ENCODE measurements at places on chromosomes 6 and 20.

GRCh38 chr20:45036044-45036755 lies 64.7 kb downstream of the KCNS1 start:
- peak; percentile 37 for DNase-seq

GRCh38 chr6:168698923-168699322 lies 257.9 kb downstream of the SMOC2 start:
- DNase-seq: no peak

GRCh38 chr6:149933461-149933860 lies 8.4 kb upstream of the ULBP2 start:
- DNase-seq: no peak

DNA sequence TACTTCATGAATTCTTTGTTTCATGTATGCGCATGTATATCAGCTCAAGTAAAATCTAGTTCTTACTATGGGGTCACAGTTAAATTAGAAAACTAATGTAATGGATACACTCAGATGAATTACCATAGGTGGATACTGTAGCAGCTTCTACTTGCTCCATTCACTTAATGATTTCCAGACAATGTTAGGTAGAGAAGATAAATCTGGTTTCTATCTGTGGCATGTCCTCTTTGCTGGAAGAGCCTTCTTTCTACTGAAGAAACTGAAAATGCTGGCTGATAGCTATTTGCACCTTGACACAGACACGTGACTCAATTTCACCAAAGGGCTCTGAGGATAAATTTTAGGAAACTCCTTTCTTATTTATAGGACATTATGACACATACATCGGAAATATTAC lies 49.5 kb downstream of the BCAS1 start:
- DNase-seq: no peak

- no peak for DNase-seq
Measured at GRCh38 chr20:38253571-38253970, 7.0 kb downstream of the KIAA1755 start.

DNA sequence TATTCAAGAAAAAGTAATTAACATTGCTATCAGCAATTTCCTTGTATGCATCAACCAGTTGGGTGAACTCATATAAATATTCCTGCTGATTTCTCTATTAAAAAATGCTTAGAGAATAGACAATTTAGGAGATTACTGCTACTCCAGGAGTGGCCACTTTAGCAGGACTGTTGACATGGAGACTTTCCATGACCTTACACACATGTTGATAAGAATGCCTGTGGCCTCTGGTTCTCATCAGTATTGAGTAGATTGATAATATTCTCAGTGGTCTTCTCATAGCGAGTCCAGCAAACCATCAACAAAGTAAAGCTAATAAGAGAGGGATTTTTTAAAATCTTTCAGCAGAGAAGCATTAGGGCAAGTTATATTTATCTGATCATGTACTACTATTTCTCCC lies 208.4 kb upstream of the MARCKS start:
- DNase-seq: no peak

- DNase-seq: no peak
Measured at GRCh38 chr6:17491416-17492142, 98.2 kb downstream of the CAP2 start.

- DNase-seq: no peak
Measured at GRCh38 chr20:48800177-48800576, 27.6 kb downstream of the PREX1 start.

- DNase-seq: no peak
Measured at GRCh38 chr6:134621858-134622257, 303.9 kb upstream of the SGK1 start.

DNA sequence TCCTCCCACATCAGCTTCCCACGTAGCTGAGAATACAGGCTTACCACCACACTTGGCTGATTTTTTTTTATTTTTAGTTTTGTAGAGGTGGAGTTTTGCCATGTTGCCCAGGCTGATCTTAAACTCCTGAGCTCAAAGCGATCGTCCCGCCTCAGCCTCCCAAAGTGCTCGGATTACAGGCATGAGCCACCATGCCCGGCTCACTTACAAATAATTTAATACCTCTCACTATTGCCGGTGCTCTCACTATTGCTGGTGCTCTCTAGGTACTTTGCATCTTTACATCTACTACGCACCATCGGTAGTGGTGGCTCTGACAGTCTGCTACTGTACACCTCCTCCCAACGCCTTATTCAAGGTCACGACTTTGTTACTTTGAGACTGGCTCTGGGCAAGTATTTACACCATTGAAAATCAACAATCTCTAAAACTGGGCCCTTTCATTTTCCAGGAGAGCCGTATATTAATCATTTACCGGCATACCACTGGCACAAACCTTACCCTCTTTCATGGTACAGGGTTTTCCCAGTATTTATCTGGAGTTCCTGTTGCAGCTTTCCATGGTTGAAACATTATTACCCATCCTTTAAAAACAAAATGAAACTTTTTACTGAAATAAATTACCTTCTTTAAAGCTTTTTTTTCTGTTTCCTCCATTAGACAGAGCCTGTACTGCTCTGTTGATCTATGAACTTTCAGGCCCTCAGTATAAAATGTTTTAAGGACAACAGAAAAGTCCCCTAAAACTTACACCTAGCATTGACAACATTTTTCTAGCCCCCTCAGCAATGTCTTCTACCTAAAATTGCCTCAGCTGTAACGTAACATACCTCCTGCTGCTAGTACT lies 259.6 kb upstream of the PLCB4 start:
- DNase-seq: no peak

GRCh38 chr6:144922120-144922722 lies 637.1 kb downstream of the UTRN start:
- DNase-seq: no peak

DNA sequence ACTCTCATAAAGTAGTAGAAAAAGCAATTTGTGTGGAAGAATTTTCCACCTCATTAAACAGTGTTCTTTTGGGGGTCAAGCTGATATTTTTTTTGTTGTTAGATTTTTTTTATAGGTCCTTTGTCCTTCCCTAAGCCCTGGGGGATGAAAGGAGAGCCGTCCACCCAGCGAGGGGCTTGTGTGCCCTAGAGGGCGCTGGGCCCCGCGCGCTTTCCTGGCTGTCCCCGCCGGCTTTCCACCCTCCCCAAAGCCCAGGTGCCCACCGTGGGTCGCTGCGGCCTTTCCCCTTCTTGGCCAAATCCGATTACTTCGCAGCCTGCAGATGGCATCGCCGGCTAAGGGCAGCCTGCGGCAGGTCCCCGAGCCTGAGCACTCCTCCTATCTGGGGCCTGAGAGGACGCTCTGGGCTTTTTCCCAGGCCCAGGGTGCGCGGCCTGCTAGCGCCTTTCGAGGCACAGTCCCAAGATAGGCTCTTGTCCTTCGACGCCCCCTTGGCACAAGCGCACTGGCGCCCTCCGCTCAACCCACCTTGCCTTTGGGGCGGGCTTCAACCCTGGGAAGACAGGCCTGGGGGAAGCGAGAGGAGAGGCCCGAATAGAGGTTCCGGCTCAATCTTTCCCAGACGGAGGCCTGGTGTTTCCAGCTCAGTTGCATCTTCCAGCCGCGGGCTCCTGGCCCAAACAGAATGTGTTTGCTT lies 33.6 kb downstream of the TFAP2A start:
- DNase-seq: no peak

DNA sequence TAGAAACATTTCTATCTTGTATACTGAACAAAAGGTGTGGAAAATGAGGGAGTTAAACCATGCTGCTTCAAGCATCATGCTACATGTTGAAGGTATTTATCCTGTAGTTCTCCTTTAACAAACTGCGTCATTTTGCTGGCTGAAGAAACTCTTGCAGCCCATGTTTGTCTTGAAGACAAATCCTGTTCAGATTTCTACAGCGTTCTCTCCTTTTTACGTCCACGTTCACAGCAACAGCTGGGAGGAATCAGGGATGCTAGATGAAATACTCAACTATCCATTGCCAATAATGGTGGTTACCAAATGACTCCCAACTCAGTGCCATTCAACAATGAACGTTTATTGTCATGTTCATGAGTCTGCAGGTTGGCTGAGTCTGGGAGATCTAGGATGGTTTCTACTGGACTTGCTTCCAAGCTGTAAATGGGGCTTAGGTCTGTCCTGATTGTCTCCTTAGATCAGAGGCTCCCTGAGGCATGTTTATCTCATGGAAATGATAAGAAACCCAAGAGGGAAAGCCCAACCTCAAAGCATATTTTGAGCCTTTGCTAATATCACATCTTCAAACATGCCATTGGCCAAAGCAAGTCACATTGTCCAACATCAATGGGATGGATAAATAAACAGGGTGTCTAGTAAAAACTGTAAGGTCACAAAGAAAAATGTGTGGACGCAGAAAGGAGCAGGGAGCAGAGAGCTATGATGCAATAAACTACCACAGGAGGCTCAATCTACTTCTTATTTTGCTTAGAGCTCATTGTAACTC lies 2.7 kb upstream of the PLCB1 start:
- DNase-seq: no peak

All from SW 1271 (cell line).